Body of pancreas (tissue), 4 donors: ENCODE measurements at places on chromosomes 7 and 10.

GRCh38 chr10:33306126-33306525 is 28.3 kb downstream of the NRP1 start:
- no peak for DNase-seq

DNA sequence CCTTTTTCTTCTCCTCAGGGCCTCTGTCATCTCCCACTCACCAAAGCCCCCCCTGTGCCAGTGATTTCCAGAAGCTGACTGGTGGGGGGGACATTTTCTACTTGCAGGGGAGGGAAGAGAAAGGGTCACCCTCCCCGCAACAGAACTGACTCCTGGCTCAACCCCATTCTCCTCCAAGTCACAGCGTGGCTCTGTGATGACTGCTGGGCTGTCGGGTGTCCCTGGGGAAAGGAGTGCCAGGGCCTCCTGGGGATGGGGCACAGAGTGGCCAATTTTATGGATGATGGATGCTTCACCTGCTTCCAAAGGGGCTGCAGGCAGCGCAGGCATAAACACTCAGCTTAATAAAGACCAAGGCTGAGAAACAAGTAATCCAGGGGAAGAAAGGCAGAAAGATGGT is 523.0 kb downstream of the PTPRN2 start:
- peak; percentile 1 for DNase-seq

DNA sequence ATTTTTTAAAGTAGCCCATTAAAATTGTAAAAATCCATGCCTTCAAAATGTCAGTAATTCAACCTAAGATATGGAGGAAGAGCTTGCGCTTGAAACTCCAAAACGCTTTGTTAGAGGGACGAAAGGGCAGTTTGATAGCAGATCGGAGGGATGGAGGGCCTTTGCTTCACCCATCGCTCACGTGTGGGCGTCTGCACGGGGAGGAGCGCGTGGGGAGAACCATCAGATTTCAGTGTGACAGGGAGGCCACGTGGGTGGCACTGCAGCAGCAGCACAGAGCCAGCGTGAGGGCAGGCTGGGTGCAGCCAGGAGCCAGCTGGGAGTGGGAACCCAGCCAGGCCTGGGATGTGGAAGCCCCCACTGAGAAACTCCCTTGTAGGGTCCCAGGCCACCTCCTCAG is 325.5 kb downstream of the PAXIP1 start:
- DNase-seq: no peak

GRCh38 chr10:72001033-72001395 is 36.8 kb downstream of the CHST3 start:
- DNase-seq: no peak
